ENCODE measurements at places on chromosomes 12 and 14.

DNA sequence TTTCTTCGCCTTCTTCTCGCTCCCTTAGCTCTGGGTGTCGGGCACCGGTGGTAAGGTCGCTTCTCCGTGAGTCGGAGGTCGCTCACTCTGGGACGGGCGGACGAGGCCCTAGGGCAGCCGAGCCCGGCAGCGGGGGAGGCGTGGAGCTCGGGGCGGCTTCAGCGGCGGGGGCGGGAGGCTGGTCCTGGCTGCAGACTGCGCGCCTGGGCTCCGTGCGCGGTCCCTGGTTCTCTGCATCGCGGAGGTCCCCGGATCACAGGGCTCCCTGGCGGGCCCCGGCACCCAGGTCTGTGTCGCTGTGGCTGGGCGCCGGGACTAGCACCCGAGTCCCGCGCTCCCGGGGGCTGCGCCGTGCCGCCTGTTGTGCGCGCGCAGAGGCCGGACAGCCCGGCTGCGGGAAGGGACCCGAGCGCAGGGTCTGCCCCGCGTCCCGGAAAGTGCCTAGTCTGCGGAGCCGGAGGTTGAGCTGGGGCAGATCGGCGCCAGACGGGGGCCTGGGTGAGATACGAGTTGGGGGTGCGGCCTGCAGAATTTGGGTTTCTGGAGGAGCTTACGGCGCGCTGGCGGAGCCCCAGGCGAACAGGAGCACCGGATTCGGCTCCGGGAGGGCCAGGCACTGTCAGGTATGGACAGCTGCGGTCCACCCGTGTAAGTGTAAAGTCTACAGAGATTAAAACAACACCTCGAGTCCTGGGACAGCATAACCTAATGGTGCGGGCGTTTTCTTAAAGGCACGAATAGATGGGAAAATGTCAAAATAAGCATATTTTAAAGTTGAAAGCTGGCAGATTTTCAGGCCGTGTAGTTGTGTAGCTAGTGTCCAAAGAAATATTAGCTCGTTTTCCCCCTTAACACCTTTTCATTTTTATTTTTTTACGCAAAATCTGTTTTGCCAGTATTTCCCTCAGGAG lies 713 bp downstream of the FRMD6 start:
- DNase-seq: peak; percentile 29

DNA sequence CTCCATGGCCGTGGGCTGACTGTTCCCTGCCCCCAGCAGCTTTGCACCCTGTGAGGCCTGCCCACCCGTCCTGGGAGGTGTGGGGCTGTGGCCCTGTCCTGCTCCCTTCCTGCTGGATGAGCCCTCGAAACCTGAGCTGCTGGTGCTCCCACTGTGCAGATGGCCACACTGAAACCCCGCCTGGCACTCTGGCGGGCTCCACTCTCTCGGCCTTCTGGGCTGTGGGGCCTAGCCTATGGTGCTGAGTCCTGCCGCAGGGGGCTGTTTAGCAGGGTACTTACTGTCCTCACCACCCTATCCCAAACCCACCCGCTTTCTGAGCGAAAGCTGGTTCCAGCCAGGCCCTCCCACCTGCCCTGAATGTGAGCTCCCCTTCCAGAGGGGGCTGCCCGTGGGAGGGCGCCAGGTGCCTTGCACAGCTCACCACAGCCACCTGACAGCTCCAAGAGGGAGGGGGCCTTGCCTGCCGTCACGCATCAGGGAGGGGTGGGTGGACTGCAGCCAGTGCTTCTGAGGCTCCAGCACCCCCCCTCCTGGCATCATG lies 7.3 kb downstream of the SLC25A47 start:
- no peak for DNase-seq

- no peak for DNase-seq
Measured at GRCh38 chr12:100824476-100824875, 29.9 kb downstream of the ANO4 start.

- DNase-seq: no peak
Measured at GRCh38 chr14:32310876-32311275, 18.2 kb upstream of the AKAP6 start.

- DNase-seq: no peak
Measured at GRCh38 chr14:98185036-98185435, 1087.0 kb downstream of the BCL11B start.

DNA sequence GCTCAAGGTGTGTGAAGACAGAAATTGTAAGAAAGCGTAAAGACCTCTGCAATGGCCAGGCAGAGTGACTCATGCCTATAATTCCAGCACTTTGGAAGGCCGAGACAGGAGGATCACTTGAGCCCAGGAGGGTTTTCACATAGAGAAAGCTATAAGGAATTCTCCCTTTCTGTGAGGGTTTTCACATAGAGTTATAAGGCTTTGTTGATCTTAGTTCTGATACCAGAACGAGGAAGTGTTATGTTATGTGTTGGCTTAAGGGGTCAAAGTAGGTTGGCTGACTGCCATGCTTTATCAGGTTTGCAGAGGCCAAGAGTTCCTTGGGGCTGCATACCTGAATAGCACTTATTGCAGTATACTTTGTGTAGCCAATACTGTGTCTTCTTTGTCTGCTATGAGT lies 139.1 kb downstream of the ERC1 start:
- no peak for DNase-seq

GRCh38 chr14:35113308-35113950 lies 8.4 kb downstream of the PPP2R3C start:
- no peak for DNase-seq

GRCh38 chr14:76768671-76769500 lies 7.6 kb downstream of the VASH1 start:
- no peak for DNase-seq

DNA sequence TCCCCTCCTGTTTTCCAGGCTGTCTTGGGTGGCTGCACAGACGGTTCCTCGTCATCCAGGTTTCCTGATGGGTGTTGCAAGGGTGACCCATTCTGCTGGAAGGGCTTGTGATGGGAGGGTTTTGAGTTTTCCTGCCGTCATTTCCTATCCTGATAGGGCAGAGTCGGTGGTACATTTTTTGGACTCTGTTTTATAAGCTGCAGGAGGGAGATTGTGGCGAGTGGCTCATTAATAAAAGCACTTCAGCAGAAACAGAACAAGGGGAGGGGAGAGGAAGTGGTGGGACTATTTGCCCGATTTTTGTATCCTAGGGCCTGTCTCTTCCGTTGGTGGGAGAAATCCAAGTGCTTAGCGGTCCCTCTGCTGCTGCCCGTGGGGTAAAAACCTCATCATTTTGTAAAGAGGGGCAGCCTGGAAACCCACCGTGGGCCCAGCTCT lies 40.0 kb downstream of the TSPAN9 start:
- DNase-seq: no peak

DNA sequence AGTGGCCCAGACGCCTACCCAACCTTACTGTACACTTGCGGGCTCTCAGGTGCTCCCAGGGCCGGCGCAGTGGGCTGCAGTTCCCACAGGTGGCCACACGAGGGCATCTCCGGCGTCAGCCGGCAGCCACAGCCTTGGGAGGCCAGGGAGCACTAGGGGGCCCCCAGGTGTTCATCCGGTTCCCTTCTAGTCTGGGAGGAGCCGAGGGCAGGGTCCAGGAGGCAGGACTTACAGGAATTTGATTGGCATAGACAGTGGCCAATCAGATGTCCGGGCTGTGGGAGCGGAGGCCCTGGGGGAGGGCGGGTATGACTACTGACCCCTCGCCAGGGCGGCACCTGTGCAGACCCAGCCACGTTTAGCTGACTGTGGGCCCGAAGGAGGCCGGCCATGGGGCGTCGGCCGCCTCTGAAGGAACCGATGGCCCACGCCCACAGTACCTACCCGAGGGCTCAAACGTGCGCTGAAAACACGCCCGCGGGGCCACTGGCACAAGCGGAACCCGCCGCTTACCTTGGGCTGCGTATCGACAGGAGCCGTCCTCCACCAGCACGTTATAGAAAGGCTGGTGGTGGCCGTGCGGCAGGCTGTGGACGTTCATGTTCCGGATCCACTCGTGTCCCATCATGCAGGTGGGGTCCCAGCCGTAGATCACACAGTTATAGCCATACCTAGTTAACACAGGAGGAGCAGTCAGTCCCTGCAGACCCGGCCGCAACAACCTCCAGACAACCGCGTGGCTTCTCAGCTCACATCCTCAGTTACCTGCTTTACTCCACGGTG lies 34.8 kb downstream of the FBXO21 start:
- DNase-seq: peak; percentile 34

GRCh38 chr12:10155966-10156365 lies 16.0 kb downstream of the OLR1 start:
- no peak for DNase-seq

- no peak for DNase-seq
Measured at GRCh38 chr14:68466491-68466977, 326.3 kb downstream of the ZFP36L1 start.

DNA sequence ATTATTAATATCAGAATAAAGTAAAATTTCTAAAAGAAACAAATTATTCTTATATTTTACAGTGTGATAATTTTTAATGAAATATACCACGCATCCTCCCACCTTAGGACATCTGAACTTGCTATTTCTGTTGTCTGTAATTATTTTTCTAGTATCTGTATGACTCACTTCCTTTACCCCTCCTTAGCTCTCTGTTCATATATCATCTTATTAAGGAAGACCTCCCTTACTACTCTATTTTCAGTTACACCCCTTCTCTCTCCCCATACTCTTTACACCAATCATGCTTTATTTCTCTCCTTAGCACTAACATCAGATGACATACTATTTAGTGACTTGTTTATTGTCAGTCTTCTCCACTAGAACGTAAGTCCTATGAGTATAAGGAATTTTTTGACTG lies 34.2 kb upstream of the C12orf50 start:
- DNase-seq: no peak

GRCh38 chr12:79689061-79689476 lies 1.7 kb downstream of the PAWR start:
- DNase-seq: no peak

DNA sequence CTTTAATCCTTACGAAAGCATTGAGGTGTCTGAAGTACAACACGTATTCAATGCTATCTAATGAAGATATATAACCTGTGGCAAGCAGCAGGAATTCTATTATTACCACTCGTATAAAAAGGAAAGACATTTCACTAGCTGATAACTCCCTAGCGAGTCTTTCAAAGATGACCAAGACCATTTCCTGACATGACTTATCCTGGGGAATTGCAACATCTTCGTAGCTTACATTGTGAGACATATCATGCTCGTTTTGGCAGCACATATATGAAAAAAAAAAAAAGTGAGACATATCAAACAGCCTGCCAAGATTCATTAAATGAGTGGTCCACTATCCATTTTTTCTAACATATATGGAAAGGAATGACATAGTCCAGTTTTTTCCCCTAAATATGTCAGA lies 337.0 kb downstream of the FSCB start:
- no peak for DNase-seq

GRCh38 chr12:85448548-85449139 lies 168.6 kb downstream of the ALX1 start:
- no peak for DNase-seq

- no peak for DNase-seq
Measured at GRCh38 chr14:99575043-99576023, 28.7 kb downstream of the CCDC85C start.
